Stimulated activated CD4-positive, alpha-beta T cell treated with anti-CD3 and anti-CD28 coated beads, Interleukin-1b, Interleukin-23, amount 100 ng/mL, for 1 hour (primary cell): ENCODE measurements at places on chromosomes 3 and 15.

GRCh38 chr3:159788291-159788690 lies 200.3 kb upstream of the IL12A start:
- no peak for DNase-seq

DNA sequence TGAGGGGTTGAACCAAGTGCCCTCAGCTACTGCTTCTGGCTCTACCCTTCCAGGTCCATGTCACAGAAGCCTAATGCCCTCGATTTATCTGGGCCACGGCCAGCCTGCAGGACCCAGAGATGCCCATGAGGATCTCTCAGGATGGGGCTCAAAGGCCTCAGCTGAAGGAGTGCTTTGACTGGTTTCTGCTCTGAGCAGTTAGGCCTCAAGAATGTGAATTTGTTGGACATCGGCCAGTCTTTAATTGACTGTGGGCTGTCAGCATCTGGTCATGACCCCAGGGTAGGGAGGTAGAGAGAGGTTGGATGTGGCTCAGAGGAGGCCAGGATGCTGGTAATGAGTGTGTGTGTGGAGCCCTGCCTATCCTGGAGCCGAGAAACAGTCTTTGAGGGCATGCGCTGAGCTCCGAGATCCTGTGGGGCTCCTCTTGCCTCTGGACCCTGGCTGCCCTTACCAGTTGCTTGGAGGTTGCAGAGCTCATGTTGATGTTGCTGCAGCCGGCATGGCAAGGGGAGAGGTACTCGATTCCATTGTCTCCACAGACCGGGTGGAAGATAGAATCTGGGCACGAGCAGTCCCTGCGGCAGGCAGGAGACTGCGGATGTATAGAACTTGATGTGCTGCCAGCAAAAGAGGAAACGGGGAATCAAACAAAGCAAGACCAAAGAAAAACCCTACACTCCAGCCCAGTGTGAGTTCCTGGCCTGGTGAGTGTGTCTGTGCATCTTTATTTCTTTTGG lies 49.1 kb upstream of the RAB6B start:
- DNase-seq: no peak

GRCh38 chr3:14392231-14392630 lies 10.2 kb upstream of the SLC6A6 start:
- no peak for DNase-seq

GRCh38 chr15:33161209-33161608 lies 33.3 kb downstream of the FMN1 start:
- DNase-seq: no peak

DNA sequence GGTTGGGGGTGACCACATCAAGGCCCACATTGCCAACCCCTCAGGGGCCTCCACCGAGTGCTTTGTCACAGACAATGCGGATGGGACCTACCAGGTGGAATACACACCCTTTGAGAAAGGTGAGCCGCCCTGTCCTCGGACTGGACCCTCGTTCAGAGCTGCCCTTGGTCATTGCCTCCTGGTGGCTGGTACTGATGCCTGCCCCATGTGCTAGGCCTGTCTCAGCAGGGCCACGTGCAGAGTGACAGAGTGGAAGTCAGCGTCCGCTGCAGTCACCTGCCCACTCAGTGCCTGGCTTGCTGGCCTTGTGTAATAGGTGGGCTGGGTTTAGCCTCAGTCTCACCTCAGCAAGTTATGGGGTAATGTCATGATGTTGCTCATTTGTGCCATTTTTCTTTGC lies 86.4 kb downstream of the DNASE1L3 start:
- no peak for DNase-seq

DNA sequence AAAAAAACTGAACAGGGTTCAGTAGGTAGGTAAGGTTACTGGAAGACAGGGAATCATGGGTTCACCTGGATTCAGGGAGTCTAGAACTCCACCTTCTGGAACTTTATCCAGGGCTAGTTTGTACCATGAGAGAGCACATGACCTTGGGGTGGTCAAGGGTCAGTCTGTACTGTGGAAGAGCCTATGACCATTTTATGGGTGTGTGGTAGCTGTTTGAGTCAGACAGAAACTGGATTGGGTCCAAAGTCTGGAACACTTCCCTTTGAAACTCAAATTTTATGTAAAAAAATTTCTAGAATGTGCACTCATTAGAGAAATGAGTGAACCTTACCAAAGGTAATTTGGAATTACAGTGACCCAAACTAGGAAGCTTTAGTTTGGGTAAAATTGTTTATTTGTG lies 486.0 kb upstream of the AGTR1 start:
- no peak for DNase-seq

- DNase-seq: no peak
These were observed 659.4 kb upstream of the ADAMTS9 start for GRCh38 chr3:65347166-65347565.
